ENCODE measurements at places on chromosomes 7 and 10.

DNA sequence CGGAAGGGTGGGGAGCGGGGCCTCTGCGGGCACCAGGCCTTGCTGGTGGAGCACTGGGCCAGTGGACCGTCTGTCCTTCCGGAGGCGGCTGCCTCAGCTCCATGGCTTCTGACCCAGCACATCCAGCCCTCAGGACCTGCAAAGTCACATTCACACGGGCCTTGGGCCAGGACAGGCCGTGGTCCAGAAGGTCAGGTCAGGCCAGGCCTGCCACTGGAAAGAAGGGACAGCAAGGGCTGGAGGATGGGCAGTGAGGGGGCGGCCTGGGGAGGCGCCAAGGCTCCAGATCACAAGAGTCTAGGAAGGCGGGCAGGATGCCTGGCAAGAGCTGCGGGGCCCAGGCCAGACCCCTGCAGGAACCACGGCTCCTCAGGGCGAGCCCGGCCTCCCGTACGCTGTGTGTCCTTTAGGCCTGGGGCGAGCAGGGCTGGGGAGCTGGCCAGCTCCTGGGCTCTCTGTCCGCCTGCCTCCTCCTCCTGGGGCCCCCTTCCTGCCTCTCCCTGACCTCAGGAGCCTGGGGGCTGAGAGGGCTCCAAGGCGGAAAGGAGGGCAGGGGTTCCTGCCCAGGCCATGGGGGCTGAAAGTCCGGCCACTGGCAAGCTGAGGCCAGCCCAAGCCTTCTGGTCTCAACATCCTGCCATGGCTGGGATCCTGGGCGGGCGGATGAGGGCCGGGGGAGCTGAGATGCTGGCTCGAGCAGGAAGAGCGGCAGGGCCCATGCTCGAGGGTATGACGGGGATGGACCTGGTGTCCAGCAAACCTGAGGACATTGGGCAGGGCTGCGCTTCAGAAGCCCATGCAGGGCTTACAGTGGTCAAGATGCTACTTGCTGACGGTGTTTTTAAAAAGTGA, 225.8 kb downstream of the ELFN1 start:
- DNase-seq = no peak

GRCh38 chr7:98251231-98251600, 816 bp downstream of the TECPR1 start:
- DNase-seq = peak; percentile 80

- no peak for DNase-seq
Observed at GRCh38 chr7:140672382-140673062, at the start of gene ADCK2. ADCK2 (plus strand) TSS chr7:140672945; CDS start chr7:140673331, 386 bp downstream.

- no peak for DNase-seq
Observed at GRCh38 chr7:76076995-76077394, 29.1 kb downstream of the MDH2 start.

DNA sequence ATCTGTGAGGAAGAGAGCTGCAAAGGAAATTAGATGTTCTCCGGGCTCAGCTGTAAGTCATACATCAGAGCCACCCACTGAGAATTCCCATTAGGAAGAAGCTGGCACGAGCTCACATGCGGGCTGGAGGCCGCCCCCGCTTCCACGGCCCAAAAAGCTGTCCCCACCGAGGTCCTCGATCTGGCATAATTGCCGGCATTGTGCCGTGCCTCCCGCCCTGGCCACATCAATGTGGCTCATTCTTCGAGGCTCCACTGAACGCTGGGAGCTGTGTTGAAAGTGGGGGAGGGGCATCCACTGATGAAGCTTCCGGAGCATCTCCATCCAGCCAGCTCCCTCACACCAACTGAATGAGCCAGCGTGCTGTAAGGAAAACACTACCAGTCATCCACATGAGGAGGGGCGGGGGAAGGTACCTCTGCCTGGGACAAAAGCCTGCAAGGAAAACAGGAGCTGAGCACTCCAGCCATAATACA, 173.1 kb downstream of the PTPRN2 start:
- DNase-seq = no peak

All from central memory CD4-positive, alpha-beta T cell (primary cell).